Astrocyte of the cerebellum (primary cell): ENCODE measurements at places on chromosomes 12 and 14.
A peak's percentile ranks its signal among the peaks of the same experiment; 100 is the strongest.

GRCh38 chr12:69457433-69457832 lies 12.8 kb upstream of the FRS2 start:
- no peak for DNase-seq

- no peak for DNase-seq
Measured at GRCh38 chr14:56532546-56532945, 47.1 kb upstream of the TMEM260 start.

GRCh38 chr12:99053616-99054362 lies 408.7 kb downstream of the APAF1 start:
- DNase-seq, result no peak

- DNase-seq, result peak; percentile 87
Measured at GRCh38 chr14:75711796-75712211, 50.8 kb downstream of the TTLL5 start.

GRCh38 chr12:77003246-77003645 lies 62.1 kb downstream of the E2F7 start:
- DNase-seq, result no peak

- peak; percentile 66 for DNase-seq
Measured at GRCh38 chr12:117212563-117213190, 22.4 kb upstream of the FBXO21 start.

DNA sequence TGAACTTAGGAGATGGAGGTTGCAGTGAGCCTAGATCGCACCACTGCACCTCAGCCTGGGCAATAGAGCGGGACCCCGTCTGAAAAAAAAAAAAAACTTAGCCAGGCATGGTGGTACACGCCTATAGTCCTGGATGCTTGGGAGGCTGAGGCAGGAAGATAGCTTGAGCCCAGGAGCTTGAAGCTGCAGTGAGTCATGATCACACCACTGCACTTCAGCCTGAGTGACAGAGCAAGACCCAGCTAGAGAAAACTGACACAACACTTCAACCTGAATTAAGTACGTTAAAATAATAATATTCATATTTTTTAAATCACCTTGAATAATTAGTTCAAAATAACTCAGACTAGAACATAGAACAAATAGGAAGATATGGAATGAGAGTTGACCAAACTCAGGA lies 5.7 kb upstream of the CATSPERB start:
- DNase-seq, result no peak

- DNase-seq, result no peak
Measured at GRCh38 chr12:106583242-106584103, 669 bp downstream of the RFX4 start.

GRCh38 chr14:100891051-100891450 lies 12.5 kb downstream of the RTL1 start:
- no peak for DNase-seq

DNA sequence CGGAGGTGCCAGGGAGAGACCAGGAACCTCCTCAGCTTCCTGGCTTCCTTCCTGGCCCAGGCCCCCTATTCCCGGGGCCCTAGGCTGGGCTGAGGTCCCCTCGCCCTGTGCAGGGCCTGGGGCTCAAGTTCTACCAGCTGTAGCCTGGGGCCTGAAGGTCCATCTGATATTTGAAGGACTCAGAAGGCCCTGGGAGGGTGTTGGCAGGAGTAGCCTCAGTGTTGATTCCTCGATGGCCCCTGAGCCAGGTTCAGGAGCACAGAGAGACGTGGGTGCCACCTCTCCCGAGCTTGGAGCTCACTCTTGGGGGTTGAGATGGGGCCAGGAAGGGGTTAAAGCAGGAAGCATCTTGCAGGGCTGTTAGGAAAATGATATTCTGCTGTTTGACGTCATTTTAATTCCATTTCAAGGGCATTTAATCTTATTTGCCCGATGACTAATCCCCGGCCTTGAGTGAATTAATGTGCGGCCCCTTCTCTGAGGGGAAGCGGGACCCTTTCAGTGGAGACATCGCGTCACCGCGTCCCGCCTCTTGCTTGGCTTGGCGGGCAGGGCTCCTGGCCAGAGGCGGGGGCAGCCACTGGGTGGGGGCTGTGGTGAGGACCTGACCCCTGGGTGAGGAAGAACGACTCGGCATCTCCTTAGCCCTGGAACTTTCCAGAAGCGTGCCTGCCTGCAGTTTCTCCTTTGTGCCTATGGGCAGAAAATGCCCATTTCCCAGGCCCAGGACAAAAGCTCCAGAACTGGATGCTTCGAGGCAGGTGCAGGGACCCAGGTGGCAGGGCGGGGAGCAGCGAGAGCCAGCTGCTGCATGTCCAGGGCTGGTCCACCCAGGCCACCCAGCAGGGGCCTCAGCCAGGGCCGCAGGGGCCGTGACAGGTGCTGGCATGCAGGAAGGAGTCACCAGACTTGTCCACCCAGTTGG lies 158.3 kb downstream of the KIF26A start:
- DNase-seq, result no peak

GRCh38 chr14:93946541-93947090 lies 19.5 kb downstream of the FAM181A start:
- DNase-seq, result no peak

- no peak for DNase-seq
Measured at GRCh38 chr12:57894399-57895292, 46.7 kb upstream of the ATP23 start.

DNA sequence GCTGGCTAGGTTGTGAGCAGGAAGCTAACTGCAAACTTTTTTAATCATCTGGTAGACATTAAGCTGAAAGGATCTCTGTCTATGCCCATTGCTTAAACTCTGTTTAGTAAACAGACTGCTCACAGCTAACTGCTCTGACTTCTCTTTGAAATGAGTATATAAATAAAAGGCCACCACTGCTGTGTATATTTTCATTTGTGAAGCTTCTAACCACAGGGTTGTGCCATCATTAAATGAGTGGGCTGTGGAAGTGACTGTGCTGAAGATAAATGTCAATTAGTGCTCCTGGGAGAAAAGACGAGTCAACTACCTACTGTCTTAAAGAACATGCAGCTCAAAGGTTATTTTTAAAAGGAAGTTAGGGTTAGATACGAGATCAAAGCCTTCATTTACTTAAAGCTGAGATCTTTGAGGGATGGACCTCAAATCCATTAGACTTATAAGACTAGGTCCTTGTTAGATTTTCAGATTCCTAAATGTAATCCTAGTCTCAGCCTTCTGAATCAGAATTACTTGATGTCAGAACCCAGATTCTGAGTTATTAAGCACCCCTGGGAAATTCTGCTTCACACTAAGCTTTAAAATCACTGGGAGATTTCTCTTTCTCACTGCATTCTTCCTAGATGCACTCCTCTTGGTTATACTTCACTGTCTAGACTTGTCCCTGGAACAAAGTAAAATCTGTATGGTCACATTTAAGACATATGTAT lies 213.1 kb upstream of the FLRT2 start:
- DNase-seq, result no peak

DNA sequence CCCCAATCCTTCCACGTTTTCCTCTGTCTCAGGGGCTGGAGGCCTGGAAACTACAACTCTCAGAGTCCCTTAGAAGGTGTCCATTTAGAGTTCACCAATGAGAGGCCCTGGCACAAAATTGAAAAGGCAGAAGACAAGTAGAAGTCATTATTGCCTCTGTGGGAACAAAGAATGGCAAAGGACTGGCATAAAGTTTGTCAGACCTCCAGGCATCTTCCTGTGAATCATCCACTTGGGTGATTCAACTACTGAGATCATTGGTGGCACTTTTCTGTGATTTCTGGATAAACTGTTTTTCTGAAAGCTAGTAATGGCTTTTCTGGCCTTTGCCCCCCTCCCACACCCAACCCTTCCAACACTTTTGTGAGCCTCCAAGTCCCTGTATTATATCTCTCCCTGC lies 42.6 kb upstream of the C12orf42 start:
- no peak for DNase-seq

DNA sequence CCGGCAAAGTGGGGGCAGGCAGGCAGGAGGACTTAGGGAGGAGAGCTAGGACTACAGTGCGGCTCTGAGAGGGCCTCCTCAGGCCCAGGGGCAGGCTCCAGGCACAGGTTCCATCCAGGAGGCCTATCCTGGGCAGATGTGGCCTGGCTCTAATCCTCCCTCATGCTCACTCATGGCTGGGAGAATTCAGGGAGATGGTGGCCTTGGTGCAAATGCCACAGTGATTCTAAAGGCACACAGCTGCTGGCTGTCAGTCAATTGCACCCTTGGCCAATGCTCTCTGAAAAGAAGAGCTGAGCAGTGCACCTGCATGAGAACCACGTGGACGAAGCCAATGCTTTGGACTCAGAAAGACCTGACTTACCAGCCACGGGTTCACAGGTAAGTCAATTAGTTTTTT lies 89.6 kb downstream of the C12orf75 start:
- DNase-seq, result no peak

DNA sequence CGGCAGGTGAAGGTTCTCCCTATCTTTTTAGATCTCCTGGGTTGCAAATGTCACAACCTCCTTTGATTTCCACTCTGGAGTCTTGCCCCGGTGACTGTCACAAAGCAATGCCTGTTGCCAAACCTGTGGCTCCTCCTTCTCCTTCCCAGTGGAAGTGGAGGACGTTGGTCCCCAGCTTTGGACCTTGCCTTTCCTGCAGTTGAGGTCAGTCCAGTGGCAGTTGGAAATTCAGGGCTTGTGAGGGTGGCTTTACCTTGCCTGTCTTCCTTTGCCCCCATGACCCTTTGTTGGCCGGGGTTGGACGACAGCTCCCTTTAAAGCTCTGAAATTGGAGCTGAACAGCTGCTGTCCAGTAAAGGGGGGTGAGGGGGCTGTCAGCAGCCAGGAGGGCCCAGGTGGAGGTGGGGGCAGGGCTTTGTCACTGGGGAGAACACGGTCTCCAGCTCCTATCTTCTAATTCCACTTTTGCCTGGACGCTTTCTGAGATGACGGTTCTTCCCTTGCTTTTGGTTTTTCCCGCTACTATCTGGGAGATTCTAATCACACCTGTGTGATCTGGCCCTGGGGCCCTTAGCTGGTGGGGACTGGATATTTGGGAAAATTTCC lies 4.1 kb downstream of the TEAD4 start:
- no peak for DNase-seq

DNA sequence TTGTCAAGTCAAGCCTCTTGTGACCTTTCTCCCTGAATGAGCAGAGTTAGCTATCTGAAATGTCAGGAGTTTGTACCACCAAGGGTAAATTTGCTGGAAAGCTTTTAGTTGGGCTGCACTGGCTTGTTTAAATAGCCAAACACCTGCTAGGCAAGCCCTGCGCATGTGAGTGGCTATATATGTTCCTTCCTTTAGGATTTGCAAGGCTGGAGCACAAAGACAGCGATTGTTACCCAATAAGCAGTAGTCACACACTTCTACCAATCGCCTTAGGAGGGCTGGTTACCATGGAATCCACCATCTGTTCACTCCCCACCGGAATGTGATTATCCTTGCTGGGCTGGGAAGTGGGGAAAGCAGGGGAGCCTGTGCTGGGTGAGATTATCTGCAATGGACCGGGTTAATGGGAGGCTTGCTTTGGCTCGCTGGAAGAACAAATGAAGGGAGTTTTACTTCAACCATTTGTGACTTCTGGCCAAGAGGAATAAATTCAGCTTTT lies 102.5 kb downstream of the FGD4 start:
- DNase-seq, result peak; percentile 51

- no peak for DNase-seq
Measured at GRCh38 chr14:61525293-61526011, 169.9 kb upstream of the HIF1A start.

DNA sequence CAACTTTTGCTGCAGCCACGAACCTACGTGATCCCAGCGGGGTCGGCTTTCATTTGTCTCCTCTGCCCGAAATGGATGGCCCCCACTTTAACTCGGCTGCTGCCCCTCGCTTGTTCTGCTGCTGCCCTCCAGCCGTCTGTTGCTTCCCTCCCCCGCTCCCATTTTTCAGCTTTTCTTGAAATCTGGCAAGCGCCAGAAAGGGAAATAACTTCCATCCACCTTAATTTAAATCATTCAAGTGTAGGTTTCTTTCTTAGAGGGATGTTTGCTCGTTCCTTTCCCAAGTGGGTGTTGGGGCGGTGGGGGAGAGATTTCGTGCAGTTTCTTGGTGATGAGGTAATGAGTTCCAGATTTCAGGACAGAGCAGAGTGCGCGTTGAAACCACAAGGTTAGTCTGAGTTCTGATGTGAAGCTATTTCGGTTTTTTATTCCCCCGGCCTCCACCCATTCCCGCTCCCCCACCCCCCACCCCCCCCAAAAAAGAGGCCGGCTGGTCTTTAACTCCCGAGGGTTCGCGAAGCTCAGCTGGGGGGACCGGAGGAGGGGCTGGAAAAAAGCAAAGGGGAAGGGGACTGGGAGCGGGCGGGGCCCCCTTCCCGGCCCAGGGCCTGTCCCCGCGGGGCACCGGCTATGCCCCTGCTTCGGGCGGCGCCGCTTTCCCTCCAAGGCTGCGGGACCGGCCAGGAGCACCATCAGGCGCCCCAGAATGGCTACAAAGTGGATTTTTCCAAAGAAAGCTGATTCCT lies 2.2 kb upstream of the ZFP36L1 start:
- no peak for DNase-seq

GRCh38 chr12:77130193-77130592 lies 64.8 kb upstream of the E2F7 start:
- no peak for DNase-seq

DNA sequence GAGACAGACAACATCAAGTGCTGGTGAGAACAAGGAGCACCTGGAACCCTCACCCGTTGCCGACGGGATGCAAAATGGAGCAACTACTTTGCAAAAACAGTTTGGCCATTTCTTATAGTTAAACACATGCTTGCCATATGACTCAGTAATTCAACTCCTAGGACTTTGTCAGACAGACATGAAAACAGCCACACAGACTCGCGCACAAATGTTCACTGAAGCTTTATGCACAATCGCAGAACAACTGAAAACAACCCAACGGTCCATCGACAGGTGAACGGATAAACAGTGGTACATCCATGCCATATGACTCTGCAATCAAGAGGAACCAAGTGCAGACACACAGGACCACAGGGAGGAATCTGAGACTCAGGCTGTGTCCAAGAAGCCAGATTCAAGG lies 30.8 kb downstream of the NCOR2 start:
- DNase-seq, result no peak

DNA sequence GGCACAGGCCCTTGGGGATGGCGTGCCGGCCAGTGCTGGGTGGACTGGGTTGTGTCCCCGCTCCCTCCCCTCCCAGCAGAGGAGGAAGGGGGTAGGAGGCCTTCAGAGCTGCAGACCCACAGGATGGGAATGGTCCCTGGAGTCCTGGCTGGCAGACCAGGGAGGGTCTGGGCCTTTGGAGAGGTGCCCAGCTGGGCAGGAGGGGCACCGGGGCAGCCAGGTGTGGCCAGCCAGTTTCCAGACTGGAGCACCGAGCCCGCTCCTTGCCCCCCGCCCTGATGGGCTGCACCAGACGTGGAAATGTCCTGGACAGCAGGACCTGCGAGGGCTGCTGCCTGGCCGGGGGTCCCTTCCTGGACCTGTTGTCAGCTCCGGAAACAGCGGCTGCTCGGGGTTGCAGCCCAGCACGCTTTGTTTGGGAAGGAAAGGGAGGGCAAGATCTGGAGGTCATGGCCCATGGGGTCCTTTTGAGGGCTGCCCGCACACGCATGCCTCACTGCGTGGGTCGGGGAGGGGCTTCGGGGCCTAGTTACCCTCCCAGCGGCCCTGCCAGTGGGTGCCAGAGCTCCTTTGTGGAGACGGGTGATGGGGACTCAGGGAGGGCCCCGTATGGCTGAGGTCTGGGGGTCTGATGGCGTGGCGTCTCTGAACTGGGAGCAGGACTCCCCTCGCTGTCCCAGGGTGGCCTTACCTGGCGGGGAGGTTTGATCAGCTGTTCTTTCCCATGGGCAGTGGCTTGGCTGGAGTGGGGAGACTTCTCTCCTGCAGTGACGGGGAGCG lies 9.1 kb downstream of the KIF26A start:
- DNase-seq, result no peak

- DNase-seq, result no peak
Measured at GRCh38 chr12:52495389-52495788, 2.3 kb upstream of the KRT6A start.
